ENCODE measurements at places on chromosomes 1 and 21.

GRCh38 chr1:220788900-220789299, 2.2 kb downstream of the MTARC1 start:
- no peak for DNase-seq

- DNase-seq: no peak
Observed at GRCh38 chr1:121516234-121516967, 331.6 kb downstream of the SRGAP2C start.

DNA sequence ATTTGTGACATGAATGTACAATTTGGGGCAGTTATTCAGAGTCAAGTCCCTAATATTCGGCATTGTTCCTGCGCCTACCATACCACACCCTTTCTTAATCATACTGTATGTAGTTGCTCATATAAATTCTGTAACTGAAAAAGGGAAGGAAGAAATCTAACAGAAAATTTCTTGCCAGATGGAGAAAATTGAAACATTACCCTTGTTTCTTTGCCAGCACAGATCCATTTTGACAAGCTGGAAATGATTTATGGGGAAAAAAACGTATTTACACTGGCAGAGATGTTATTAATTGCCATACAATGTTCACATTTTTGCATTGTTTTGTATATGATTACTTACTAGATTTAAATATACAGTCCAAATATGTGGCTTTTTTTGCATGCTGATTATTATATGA, 363.8 kb upstream of the PKN2 start:
- DNase-seq: no peak

DNA sequence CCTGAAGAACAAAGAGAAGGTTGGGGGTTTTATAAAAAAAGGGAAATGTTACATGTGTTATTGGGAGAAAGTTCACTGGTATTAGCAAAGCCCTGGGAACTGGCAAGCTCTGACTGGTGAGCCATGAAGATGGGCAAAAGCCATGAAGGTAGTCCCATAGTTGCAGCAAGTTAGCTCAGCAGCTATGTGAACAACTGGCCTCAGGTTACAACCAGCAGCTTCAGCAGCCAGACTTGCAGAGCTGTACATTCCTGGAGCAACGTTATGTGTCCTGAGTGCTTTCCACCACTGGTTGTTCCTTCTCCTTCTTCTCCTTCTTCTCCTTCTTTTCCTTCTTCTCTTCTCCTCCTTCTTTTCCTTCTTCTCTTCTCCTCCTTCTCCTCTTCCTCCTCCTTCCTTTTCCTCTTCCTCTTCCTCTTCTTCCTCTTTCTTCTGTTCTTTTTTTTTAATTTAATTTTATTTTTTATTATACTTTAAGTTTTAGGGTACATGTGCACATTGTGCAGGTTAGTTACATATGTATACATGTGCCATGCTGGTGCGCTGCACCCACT, 56.1 kb upstream of the TLR5 start:
- no peak for DNase-seq

DNA sequence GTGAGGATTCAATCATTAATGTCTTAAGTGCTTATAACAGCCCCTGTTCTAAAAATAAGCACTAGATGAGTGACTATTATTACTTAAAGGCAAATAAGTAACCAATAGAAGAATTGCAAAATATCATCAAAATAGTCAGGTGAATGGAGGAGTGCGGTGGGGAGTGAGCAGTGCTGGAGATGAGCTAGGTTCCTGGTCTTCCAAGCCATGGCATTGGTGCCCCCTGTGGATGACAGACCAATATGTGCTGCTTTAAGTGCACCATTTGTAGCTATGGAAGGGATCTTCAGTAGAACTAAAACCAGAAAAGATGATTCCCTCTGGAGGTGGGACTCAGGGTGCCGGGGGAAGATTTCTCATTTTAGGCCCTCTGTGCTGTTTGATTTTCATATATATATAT, 46.1 kb upstream of the SLC30A1 start:
- DNase-seq: no peak

DNA sequence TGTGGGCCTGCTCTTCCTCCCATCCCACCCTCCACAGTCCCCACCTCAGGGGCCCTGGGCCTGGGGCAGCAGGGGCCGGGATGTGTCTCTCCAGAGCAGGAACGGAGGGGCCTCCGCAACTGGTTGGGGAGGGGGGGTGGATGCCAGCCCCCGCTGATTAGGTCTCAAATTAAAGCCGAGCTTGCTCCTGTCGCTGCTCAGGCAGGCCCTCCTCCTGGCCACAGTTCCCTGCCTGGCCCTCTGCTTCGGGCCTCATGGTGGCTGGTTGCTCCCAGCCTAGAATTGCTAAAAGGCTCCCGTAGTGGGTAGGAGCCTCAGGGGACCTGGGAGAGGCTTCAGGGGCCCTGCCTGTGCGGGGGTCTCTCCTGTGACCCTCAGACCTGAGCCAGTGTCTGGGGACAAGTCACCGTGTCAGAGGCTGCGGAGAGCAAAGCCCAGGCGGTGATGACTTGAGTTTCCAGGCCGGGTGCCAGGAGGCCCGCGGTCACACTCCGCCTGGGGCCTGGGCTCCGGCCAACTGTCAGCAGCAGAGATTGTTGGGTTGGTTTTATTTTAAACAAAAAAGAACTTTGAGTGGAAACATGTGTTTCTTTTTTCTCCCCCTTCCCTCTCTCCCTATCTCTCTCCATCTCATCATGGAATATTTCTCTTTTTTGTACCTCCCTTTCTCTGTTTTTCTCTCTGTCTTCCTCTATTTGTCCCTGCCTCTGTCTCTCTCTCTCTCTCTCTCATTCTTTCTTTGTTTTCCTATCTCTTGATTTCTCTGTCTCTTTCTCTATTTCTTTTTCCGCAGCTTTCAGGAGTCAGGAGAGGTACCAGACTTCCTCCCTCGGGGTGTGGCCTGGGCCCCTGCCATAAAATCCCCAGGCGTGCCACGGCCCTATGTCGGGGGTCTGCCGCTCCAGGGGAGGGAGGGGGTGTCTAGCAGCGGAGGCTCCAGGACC, 20.0 kb upstream of the EPHA2 start:
- DNase-seq: no peak

DNA sequence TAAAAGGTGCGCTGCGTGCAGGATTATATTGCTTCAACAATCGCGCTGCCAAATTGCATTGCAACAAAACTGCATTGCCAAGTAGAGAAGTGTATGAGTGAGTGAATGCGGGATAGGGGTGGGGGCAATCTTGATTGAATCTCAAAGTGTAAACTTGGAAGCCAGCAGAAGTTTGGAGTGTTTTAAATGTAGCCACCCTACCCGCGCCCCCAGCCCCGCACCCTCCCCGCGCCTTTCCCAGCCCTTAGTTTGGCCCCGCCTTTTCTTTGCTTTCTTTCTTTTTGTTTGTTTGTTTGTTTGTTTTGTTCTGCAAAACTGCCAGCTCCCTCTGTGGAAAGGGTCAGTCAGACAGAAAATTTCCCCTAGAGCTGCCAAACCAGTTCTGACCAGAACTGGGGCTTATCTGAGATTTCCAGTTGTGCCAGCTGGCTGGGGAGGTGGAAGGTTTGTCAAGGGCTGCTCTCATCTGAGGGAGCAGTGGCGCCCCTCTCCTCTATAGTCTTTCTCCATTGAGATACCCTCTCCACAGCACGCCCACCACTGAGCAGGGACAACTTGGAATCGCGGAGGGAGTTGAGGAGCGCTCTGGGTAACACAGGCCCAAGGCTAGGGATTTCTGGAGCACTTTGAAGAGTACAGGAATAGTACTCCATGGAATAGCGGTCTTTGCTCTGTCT, 666 bp upstream of the BEND5 start:
- DNase-seq: no peak
